ENCODE measurements at places on chromosomes 16 and 17.

DNA sequence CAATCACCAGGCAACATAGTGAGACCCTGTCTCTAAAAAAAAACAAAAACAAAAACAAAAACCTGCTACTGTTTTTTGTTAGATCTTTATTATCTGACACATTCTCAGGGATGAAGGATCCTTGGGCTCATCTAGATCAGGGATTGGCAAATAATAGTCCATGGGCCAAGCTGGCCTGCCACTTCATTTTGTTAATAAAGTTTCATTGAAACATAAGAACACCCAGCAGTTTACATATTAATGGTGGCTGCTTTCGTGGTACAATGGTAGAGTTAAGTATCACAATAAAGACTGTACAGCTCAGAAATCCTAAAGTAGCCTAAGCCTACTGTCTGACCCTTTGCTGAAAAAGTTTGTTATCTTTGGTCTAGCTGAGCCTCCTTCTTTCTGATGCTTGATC, 32.9 kb upstream of the CLEC18A start:
- DNase-seq, result no peak

- no peak for DNase-seq
These were observed 45.8 kb downstream of the WNT3 start for GRCh38 chr17:46772475-46773220.

- no peak for DNase-seq
These were observed 37.7 kb upstream of the NUFIP2 start for GRCh38 chr17:29331708-29332085.

- no peak for DNase-seq
These were observed 10.7 kb downstream of the CTNS start for GRCh38 chr17:3647251-3647650.

- no peak for DNase-seq
These were observed 6.8 kb downstream of the AXIN1 start for GRCh38 chr16:345772-346171.

DNA sequence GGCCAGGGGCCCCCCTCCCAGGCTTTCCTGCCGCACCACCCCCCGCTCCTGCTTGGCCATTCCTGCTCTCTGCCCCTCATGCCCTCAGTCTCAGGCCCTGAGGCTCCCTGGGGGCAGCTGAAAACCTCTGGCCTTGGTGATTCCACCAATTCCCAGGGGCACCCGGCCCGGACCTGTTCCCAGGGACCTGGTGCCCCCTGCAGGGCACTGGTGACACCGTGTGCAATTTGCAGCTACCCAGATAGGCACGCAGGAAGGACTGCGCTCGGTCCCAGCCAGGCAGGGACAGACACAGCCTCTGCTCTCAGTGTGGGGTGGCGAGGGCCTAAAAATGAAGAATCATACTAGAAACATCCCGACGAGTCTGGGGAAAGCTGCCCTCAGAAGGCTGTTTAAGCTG, 13.4 kb downstream of the WFDC1 start:
- DNase-seq, result peak; percentile 83

DNA sequence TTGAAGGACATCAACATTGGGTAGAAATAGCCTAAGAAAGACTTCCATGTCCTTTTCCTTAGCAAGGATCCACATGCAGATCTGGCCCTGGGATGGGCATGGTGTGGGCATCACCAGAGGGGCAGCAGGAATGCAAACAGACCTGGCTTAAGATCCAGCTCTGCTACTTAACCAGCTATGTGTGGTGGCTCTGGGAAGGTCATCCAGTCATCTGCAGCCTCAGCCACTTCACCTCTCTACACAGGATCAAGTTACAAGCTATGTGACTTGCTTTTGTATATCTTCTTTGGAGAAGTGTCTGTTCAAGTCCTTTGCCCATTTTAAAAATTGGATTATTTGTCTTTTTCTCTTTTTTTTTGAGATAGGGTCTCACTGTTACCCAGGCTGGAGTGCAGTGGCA, 13.5 kb upstream of the ADORA2B start:
- no peak for DNase-seq

DNA sequence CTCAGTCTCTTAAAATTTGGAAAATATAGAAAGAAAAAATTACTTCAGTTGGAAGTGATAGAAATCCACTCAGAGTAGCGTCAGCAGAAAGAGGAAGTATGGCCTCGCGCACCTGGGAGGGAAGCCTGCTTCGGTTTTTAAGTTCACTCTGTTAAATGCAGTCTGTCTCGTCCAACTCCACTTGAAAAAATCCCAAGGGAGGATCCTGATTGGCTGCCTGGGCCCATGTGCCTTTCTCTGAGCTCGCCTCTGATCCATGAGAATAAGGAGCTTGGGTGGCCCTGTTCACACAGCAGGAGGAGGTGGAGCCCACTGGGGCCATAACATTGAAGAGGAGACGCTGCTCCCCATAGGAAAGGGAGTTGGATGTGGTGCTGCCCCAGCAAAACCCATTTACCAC, 40.7 kb downstream of the DNAJA2 start:
- DNase-seq, result no peak

DNA sequence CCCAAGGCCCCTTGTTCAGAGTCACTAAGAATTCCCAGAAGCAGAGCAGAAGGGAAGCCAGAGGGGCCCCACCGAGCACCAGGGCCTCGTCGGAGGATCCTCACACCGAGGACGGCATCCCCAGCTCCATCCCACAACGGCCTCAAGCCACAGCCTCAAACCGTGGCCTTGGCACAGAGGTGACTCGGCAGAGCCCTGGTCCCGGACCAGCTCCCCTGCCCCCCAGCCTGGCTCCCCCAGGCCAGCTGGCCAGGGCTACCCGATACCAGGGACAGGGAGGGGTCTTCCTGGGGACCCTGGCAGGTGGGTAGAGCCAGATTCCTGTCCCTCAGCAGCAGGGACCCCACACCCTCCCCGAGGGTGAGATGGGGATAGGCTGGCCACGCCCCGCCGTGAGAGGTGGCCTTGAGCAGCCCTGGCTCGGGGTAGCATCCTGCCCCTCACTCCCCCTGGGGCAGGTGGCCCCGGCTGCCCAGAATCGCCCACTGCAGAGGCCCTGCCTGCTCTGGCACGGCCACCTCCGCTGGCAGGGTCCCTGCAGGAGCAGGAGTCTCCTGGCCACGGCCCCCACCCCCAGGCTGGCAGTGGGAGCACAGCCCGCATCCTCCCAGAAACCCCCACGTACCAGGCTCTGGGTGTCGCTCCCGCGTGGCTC, 5.6 kb upstream of the PVALEF start:
- peak; percentile 10 for DNase-seq

GRCh38 chr17:57050306-57050705, 34.7 kb upstream of the AKAP1 start:
- no peak for DNase-seq

All from glutamatergic neuron (in vitro differentiated cells).